ENCODE measurements at places on chromosomes 2 and 18. TPM values are rescaled to one million over a fixed set of nuclear protein-coding genes. Genes with fewer than 3 reads are reported as not detected.

GRCh38 chr18:27581296-27581904 is 396.3 kb upstream of the CHST9 start:
- no peak overlapping the region for H3K4me3 ChIP-seq
- no peaks in the 10 kb centered on the region for H3K4me1 ChIP-seq
- no peaks in the 10 kb centered on the region for H3K36me3 ChIP-seq
- no peak overlapping the region for H3K27ac ChIP-seq

The CABYR gene
- total RNA-seq: 9.5 TPM

The LAMA3 gene
- total RNA-seq: 0.25 TPM

The STARD7 gene
- 188 TPM for total RNA-seq

The POTEI gene
- not detected for total RNA-seq

DNA sequence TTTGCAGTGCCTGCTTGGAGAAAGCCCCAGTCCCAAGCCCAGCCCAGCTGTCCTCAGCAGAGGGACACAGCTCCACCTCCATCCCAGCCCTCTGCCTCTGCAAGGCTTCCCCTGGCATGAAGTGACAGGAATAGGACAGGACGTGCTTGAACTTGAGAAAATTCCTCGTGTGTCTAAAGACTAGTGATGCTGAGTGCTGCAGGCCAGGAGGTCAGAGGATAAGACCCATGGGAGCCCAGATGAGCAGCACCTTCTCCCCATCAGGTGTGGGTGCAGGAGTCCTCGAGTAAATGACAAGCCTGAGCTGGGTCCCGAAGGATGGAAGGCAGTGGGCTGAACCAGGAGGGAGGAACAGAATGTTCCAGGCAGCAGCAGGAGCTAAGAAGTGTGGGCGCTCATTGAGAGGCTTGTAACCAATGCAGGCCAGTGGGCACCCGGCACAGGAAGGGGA is 67.8 kb upstream of the UXS1 start:
- H3K36me3 ChIP-seq: no peaks in the 10 kb centered on the region
- H3K27ac ChIP-seq: no peak overlapping the region
- no peaks in the 10 kb centered on the region for H3K4me1 ChIP-seq
- H3K27me3 ChIP-seq: no peaks in the 10 kb centered on the region
- H3K4me3 ChIP-seq: no peak overlapping the region
- no peak for DNase-seq

- H3K4me3 ChIP-seq: no peak overlapping the region
- peaks cover 31% of the 10 kb centered on the region for H3K4me1 ChIP-seq
- DNase-seq: peak; percentile 61
- H3K27me3 ChIP-seq: no peaks in the 10 kb centered on the region
These were observed 57.4 kb downstream of the KCNE4 start for GRCh38 chr2:223109341-223109740.

GRCh38 chr18:25434745-25435144 is 82.8 kb upstream of the ZNF521 start:
- H3K4me1 ChIP-seq: no peaks in the 10 kb centered on the region
- no peaks in the 10 kb centered on the region for H3K27me3 ChIP-seq
- no peak overlapping the region for H3K27ac ChIP-seq
- no peak overlapping the region for H3K4me3 ChIP-seq
- no peak for DNase-seq
- no peaks in the 10 kb centered on the region for H3K36me3 ChIP-seq

DNA sequence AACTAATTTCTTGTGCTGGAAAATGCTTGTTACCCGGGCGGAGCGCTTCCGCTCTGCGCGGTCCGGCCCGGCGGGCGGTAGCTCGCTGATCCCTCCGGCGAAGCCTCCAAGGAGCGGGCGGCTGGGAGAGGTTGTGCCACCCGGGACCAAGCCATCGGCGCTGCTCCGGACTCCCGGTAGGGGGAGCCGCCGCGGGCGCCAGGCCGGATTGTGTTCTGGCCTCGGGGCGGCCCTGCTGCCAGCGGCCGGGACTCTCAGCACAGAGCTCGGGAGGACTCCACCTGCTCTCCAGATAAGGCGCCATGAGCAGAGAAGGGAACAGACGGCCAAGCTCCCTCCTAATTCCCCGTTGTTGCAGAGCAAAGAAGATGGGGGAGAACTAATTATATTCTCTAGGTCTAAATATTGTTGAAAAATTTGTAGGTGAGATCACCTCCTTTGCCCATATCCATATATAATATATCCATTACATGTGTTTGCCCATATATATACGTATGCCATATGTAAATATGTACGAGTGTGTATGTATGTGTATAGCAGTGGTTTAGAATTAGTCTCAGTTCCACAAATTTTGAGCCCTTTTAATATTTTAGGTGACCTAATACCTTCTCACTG is 13.8 kb upstream of the SATB2 start:
- no peaks in the 10 kb centered on the region for H3K4me1 ChIP-seq
- H3K36me3 ChIP-seq: no peaks in the 10 kb centered on the region
- H3K27ac ChIP-seq: no peak overlapping the region
- H3K4me3 ChIP-seq: peak overlapping the region; percentile 5

The GREB1L gene
- 0.81 TPM for total RNA-seq

The OST4 gene
- 334 TPM for total RNA-seq

The FAM136A gene
- 32.2 TPM for total RNA-seq

- no peak for DNase-seq
- H3K27me3 ChIP-seq: no peaks in the 10 kb centered on the region
- no peak overlapping the region for H3K27ac ChIP-seq
- no peak overlapping the region for H3K4me3 ChIP-seq
- H3K4me1 ChIP-seq: no peaks in the 10 kb centered on the region
These were observed 24.2 kb upstream of the ZDBF2 start for GRCh38 chr2:206250041-206250897.

The C2orf15 gene
- not detected for total RNA-seq

The ONECUT2 gene
- total RNA-seq: not detected

- H3K4me3 ChIP-seq: no peak overlapping the region
- H3K27me3 ChIP-seq: no peaks in the 10 kb centered on the region
- H3K4me1 ChIP-seq: no peaks in the 10 kb centered on the region
- peak; percentile 31 for DNase-seq
- H3K36me3 ChIP-seq: no peaks in the 10 kb centered on the region
These were observed 121.8 kb downstream of the RTP5 start for GRCh38 chr2:241991299-241991698.

- H3K4me3 ChIP-seq: no peak overlapping the region
- no peaks in the 10 kb centered on the region for H3K4me1 ChIP-seq
- no peaks in the 10 kb centered on the region for H3K27me3 ChIP-seq
- DNase-seq: no peak
These were observed 3.4 kb downstream of the PLB1 start for GRCh38 chr2:28499282-28499681.

DNA sequence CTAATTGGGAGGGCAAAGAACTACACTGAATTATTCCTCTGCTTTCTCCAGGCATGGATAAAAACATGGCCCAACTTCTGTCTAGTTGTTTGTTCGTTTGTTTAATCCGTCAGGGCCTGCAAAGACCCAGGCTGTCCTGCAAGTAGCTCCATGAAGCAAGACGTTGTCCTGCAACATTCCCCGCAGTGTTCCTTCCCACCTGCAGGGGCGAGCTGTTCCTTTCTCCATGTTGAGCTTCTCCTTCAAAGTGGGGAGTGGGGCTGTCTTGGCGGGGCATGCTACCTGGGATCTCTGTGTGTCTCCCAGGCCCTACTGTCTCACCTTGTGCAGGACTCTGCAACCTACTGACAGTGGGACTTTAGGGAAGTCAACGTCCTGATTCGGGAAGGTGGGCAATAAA is 264.0 kb upstream of the SMIM21 start:
- H3K4me1 ChIP-seq: peaks cover 17% of the 10 kb centered on the region
- DNase-seq: no peak

DNA sequence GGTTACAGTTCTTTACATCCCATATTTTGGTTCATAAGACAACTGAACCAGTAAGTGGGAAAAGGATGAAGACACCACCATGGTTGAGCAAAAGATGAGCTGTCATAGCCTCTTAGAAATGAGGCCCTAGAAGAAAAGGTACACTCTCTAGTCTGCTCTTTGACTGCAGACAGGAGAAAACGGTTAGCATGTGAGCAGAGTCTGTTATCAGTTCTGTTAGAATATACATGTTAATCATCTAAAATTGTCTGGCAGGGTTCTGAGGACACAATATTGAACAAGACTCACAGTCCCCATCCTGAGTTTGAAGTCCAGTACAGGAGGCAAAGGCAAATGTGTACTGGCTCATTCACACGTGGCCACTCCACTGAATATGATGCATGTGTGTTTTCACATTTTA is 78.1 kb downstream of the MBOAT2 start:
- no peaks in the 10 kb centered on the region for H3K27me3 ChIP-seq
- DNase-seq: no peak
- H3K27ac ChIP-seq: no peak overlapping the region
- H3K36me3 ChIP-seq: peaks cover 6% of the 10 kb centered on the region
- H3K4me1 ChIP-seq: peaks cover 20% of the 10 kb centered on the region

DNA sequence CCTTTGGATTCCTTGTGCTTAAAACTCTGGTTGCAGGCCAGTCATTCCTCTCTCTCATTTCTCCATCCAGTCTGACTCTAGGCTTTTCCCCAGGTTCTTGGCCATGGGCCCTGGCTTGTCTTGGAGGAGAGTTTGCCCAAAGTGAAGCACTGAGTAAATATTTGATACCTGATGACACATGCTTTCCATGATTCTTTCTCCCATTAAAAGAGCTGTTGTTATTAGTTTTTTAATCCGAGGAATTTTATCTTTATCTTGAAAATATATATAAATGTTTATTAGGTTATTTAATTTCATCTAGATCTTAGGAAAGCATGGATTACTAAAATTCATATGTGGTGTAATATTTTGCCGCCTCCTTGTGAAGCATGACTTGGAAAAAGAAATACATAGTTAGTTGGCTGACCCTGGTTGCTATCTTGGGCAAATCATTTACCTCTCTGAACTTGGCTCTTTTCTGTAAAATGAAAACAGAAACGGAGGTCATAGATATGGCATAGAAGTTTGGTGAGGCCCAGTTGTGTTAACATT is 650.1 kb downstream of the SLC4A3 start:
- peak; percentile 3 for DNase-seq
- H3K4me3 ChIP-seq: no peak overlapping the region
- peaks cover 26% of the 10 kb centered on the region for H3K4me1 ChIP-seq
- H3K27me3 ChIP-seq: no peaks in the 10 kb centered on the region
- H3K36me3 ChIP-seq: no peaks in the 10 kb centered on the region

- H3K27ac ChIP-seq: no peak overlapping the region
- peaks cover 26% of the 10 kb centered on the region for H3K4me1 ChIP-seq
- DNase-seq: no peak
- H3K27me3 ChIP-seq: no peaks in the 10 kb centered on the region
- H3K4me3 ChIP-seq: no peak overlapping the region
These were observed 54.0 kb downstream of the ATOH8 start for GRCh38 chr2:85807756-85808155.

DNA sequence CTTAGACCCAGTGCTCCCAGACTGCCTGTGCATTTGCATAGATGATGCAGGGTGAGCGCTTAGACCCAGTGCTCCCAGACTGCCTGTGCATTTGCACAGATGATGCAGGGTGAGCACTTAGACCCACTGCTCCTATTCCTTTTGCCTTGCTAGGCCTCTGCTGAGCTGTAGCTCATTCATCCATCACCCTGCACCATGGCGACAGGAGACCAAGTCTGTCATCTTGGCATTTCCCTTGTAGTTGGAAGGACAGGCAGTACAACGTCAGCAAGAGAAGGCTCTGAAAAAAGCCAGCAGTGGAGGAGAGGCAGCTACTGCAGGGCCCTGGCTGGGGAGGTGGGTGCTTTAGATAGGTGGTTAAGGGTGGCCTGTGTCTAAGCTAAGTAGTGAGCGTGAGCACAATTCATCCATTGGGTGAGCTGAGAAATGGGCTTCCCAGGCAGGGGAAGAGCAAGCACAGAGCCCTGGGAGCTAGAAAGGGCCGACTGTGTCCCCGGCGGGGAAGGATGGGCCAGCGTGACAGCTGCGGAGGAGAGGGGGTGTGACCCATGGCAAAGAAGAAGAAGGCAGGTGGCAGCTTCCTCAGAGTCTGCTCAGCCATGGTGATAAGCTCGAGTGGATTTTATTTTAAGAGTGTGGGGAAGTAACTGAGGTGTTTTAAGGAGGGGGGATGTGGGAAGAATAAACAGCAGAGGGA is 108.8 kb downstream of the LPIN1 start:
- no peak for DNase-seq
- H3K36me3 ChIP-seq: no peaks in the 10 kb centered on the region
- no peak overlapping the region for H3K27ac ChIP-seq
- H3K27me3 ChIP-seq: no peaks in the 10 kb centered on the region
- no peak overlapping the region for H3K4me3 ChIP-seq

- H3K27me3 ChIP-seq: no peaks in the 10 kb centered on the region
- no peak for DNase-seq
- no peak overlapping the region for H3K4me3 ChIP-seq
- no peak overlapping the region for H3K27ac ChIP-seq
These were observed 99.5 kb upstream of the GATA6 start for GRCh38 chr18:22069916-22070315.

DNA sequence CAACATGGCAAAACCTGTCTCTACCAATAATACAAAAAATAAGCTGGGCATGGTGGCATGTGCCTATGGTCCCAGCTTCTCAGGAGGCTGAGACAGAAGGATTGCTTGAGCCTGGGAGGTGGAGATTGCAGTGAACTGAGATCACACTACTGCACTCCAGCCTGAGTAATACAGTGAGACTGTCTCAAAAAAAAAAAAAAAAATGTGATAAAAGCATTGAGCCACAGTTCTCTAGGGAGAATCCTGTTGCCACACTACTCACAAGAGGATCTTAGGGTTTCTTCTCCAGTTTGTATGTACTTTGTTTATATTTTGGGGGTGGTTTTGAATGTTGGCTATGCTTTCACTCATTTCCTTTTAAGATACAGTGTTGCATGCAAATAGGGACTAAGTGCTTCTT is 62.0 kb downstream of the TMEM185B start:
- H3K4me3 ChIP-seq: no peak overlapping the region
- H3K27me3 ChIP-seq: no peaks in the 10 kb centered on the region
- no peaks in the 10 kb centered on the region for H3K4me1 ChIP-seq
- DNase-seq: no peak
- no peaks in the 10 kb centered on the region for H3K36me3 ChIP-seq

The TSPYL6 gene
- not detected for total RNA-seq

GRCh38 chr2:48471048-48471474 is 58.9 kb upstream of the STON1 start:
- no peaks in the 10 kb centered on the region for H3K4me1 ChIP-seq
- H3K36me3 ChIP-seq: peaks cover 17% of the 10 kb centered on the region
- H3K4me3 ChIP-seq: no peak overlapping the region
- no peak overlapping the region for H3K27ac ChIP-seq
- DNase-seq: no peak
- H3K27me3 ChIP-seq: no peaks in the 10 kb centered on the region

GRCh38 chr2:34288016-34288415 is 688.9 kb upstream of the FAM98A start:
- H3K27ac ChIP-seq: no peak overlapping the region
- H3K27me3 ChIP-seq: no peaks in the 10 kb centered on the region
- H3K36me3 ChIP-seq: no peaks in the 10 kb centered on the region
- no peaks in the 10 kb centered on the region for H3K4me1 ChIP-seq

- no peaks in the 10 kb centered on the region for H3K4me1 ChIP-seq
- no peak for DNase-seq
- no peak overlapping the region for H3K4me3 ChIP-seq
- no peak overlapping the region for H3K27ac ChIP-seq
- no peaks in the 10 kb centered on the region for H3K27me3 ChIP-seq
- H3K36me3 ChIP-seq: no peaks in the 10 kb centered on the region
These were observed 22.4 kb upstream of the NAGK start for GRCh38 chr2:71045865-71046548.

The CHAC2 gene
- 19.2 TPM for total RNA-seq

The CFC1 gene
- total RNA-seq: not detected

The HOXD8 gene
- total RNA-seq: 16.8 TPM

- no peak overlapping the region for H3K27ac ChIP-seq
- H3K4me1 ChIP-seq: no peaks in the 10 kb centered on the region
- H3K27me3 ChIP-seq: no peaks in the 10 kb centered on the region
- peak; percentile 52 for DNase-seq
- H3K4me3 ChIP-seq: no peak overlapping the region
These were observed 208.4 kb downstream of the RAD51AP2 start for GRCh38 chr2:17309741-17310339.

The ABCG8 gene
- total RNA-seq: not detected

Data from SJSA1 (cell line).